Cortex of kidney (tissue), 1 donor: ENCODE measurements at places on chromosomes 2 and 18.

DNA sequence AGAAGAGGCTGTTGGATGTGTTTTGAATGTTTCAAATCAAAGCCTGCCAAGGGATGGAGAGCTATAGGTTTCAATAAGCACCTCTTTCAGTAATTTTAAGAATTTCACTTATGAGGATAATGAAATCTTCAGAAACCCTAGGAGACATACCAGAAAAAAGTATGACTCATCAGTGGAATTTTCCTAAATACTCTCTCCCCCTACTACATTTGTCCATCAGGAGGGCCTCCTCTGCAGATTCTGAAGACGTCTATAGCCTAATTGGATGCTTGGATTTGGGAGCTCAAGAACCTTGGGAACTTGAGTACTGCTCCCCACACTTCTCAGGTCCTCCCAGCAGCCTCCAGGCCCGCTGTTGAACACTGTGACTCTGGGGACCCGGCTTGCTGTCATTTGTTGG is 374.3 kb downstream of the SLC4A3 start:
- no peak for DNase-seq

- DNase-seq, result no peak
These were observed 1.0 kb upstream of the GMPPA start for GRCh38 chr2:219497495-219498279.

DNA sequence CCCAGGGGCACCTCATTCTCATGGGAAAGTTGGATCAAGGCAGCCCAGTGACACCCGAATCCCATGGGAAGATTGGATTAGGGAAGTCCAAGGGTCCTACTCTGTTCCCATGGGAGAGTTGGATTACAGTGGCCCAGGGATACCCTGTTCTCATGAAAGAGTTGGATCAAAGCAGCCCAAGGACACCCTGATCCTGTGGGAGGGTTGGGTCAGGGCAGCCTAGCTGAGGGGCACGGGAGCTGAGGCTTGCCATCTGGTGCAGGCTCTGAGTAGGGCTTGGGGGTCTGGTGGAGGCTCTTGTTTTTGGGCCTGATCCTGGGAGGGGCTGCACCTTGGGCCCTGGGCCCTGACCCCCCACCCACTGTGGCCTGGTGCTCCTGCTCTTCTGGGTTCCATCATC is 87.1 kb downstream of the ACKR3 start:
- no peak for DNase-seq

DNA sequence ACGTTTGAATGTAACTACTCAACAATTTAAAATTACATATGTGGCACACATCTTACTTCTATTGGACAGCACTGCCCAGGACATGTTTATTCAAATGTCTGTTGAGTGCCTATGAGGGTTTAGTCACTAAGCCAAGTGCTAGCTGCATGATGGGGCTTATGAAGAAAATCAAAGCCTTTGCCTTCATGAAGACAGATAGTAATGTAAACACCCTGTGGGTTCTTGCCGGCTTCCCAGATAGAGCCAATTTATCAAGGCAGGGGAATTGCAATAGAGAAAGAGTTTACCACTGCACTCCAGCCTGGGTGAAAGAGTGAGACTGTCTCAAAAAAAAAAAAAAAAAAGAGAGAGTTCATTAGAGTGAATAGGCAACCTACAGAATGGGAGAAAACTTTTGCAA is 43.7 kb upstream of the NEB start:
- no peak for DNase-seq

- DNase-seq, result no peak
These were observed 98.7 kb downstream of the COL6A3 start for GRCh38 chr2:237315170-237315828.
